ENCODE measurements at places on chromosomes 7 and 10.
A peak's percentile ranks its signal among the peaks of the same experiment; 100 is the strongest.

- DNase-seq = no peak
Measured at GRCh38 chr10:113754768-113755167, 3.3 kb downstream of the PLEKHS1 start.

DNA sequence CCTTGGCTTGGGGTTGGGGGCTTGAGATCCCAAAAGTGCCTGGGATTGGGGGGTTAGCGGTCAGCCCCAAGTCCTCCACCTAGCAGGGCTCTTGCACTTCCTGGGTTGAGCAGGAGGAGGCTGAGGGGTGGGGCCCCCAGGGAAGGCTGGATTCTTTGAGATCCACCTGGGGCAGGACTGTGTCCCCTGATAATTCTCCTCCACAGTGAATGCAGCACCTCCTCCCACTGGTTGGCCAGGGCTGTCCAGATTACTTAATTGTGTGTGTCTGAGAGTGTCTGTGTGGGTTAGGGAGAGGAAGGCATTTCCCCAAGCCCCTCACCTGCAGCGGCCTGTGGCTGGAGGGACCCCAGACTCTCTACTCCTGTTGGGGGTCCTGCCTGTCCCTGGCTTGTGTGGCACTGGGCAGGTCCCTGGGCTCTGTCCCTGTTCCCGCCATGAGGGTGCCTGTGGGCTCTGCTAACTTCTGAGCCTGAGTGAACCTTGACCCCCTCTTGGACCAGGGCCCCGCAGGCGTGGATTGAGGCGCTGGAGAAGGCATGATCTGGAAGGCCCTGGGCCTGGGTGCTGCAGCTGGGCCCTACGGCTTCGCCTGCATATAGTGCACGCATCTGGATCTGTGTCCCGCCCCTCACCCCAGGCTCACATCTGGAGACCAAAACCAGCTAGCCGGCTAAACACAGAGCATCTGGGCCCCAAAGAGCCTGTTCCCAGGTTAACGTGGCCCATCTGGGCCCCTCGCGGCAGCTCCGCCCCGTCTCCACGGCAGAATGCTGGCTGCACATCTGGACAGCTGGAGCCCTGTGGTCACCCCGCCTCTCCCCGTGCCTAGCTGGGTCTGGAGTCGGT lies 10.4 kb downstream of the TMEM270 start:
- no peak for DNase-seq

- no peak for DNase-seq
Measured at GRCh38 chr7:113084496-113085172, 2.0 kb downstream of the GPR85 start.

GRCh38 chr10:132907821-132908620 lies 34.3 kb downstream of the CFAP46 start:
- DNase-seq = no peak

DNA sequence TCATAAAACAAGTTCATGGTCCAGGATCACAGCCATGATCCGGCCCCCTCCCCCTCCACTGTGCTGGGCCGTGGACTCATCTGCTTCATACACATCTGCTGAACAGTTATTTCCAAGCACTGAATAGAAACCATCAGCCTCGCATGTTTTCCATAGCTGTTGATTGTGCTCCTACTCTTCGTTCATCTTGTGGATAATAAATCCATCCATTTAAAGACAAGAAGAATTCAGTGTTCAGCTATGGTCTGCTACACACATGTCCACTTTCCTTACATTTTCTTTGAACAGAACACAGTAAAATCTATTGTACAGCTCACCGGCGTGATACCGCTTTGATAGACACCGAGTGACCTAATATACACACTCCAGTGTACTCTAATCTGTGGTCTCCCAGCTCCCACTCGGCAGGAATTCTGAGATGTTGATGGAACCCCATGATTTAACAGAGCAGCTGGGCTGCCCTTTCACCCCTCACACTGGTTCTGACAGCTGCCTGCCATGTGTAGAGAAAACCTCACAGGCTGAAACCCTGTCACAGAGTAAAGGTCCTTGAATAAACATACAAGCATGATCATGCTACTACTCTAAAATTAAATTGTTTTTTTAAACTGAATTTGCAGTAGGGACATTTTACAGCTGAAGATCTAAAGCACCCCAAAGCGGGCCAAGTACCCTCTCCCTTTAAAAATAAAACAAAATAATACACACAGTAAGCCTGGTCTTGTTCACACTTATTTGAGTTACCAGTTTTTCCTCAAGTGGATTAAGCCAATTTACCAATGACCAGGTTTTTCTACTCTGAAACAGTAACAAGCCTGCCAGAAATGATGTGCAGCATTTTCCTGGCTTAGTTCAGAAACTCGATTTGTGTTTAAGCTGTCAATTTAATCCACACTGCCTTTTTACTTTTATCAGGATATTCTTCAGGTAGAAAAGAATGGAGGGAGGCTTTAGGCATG lies 95.1 kb upstream of the FZD1 start:
- peak; percentile 29 for DNase-seq

GRCh38 chr7:24898691-24899090 lies 81.3 kb downstream of the OSBPL3 start:
- no peak for DNase-seq

- no peak for DNase-seq
Measured at GRCh38 chr7:84508606-84509005, 314.0 kb upstream of the SEMA3A start.

DNA sequence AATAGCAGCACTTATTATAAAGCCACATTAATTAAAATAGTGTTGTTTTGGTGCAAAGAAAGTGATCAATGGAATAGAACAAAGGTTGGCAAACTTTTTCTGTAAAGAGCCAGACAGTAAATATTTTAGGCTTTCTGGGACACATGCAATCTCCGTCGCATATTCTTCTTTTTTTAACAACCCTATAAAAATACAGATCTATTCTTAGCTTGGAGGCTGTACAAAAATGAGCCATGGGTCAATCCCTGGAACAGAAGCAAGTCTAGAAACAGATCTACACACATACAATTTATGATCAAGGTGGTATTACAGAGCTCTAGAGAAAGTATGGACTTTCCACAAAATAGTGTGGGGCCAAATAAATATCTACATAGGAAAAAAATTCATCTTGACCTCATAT lies 71.8 kb downstream of the ARHGAP21 start:
- DNase-seq = no peak

DNA sequence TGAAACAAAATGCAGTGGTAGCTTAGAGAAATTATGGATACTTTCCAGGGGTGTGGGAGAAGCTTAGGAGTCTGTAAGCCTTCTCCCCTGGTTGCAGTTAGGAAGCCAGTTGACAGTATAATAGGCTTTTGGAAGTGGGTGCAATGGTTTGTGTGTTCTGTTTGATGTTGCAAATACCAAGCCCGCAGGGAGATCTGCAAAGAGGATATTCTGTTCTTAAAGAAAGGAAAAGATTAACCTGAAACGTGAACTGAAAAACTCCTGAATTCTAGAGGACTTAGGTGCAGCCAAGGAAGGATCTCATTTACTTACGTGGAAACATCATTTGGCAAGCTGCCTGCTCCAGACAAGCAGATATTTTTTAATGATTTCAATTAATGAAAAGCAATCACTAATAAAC lies 496.6 kb downstream of the AUTS2 start:
- DNase-seq = no peak

DNA sequence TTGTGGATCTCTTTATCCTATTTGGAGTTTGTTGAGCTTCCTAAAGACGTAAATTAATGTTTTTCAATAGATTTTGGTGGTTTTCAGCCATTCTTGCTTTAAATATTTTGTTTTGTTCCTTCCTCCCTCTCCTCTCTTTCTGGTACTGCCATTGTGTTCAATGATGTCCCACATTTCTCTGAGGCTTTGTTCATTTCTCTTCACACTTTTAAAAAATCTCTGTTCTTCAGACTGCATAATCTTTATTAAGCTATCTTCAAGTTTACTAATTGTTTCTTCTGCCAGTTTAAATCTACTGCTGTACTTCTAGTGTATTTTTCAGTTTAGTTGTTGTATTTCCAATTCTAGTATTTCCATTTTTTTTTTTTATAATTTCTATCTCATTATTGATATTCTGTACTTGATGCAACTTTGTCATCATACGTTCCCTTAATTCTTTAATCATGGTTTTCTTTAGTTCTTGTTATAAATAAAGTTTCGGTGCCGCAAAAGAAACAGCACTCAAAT lies 45.6 kb upstream of the FZD9 start:
- no peak for DNase-seq

DNA sequence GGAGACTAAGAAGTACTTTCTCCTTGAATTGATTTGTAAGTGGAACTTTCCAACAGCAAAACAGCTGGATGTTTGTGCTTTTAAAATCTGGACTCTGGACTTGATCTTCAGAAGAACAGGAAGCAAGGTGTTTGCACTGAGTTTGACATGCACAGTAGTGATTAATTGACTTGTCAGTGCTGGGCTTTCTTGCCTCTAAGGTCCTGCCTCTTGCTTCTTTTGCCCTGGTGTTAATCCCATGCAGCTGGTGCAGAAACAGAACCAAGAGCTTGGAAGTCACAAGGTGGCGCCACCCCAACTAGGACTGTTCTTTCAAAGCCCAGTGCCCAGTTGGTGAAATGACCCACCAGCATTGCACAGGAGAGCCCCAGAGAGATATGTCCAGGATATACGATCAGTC lies 66.8 kb upstream of the SEPHS1 start:
- DNase-seq = no peak

DNA sequence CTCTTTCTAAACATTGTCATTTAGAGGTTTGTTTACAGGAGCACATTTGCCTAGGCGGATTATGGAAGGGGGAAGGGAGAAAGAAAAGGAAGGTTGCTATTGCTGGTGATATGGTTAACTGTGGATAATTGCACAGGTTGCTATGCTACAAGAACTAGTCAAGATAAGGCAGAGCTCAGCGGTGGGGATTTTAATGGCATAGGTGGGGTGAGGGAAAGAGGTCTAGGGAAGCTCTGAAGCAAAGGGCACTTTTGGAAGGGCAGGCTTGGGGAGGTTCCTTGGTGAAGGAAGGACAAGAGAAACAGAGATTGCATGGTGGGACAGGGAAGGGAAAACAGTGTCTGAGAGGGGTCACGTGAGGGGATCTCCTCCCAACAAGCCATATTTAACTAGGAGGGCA lies 19.5 kb downstream of the HYAL4 start:
- no peak for DNase-seq

DNA sequence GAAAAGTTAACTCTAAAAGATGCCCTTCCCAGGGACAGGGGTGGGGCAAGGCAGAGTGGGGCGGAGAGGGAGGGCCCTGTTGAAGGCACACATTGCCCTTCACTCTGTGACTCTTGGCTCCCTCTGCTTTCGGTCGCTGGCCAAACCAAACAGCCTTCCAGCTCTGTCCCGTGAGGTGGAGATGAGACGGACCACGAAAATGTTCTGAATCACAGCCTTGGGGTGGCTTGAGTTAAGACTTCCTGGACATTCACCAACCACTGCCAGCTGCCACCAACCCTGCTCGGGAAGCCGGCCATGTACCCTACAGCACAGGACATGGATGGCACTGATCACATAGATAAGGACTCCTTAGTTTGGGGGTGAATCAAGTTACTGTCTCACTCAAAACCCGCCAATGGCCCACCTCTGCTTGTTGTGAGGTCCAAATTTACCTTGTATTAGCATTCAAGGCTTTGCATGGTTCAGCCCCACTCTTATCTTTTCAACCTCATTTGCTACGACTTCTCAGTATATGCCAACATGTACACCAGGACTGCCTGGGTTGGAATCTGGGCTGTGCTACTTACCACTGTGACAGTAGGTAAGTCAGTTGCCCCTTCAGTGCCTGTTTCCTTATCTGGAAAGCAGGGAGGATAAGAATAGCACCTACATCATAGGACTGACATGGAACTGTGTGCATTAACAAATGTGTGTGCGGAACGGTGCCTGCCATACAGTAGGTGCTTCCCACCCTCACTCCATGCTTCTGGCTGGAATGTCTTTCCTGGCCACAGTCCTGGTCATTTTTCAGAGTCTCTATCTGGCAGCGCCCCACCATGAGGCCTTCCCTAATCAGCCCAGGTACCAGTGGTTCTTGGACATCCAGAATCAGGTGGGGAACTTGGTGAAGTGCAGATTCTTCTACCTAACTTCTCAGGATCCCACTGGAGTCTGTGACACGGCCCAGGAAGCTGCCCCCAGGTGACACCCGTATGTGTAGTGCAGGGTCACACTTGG lies 28.0 kb downstream of the ITPRIP start:
- DNase-seq = peak; percentile 88

DNA sequence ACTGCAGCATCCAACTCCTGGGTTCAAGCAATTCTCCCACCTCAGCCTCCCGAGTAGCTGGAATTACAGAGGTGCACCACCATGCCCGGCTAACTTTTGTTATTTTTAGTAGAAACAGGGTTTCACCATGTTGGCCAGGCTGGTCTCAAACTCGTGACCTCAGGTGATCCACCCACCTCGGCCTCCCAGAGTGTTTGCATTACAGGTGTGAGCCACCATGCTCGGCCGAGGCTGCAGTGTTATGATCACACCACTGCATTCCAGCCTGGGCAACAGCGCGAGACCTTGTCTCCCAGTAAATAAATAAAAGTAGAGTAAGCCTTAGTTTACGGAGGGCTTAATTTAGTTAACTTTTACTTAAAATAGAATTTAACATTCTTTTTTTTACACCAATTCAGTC lies 23.7 kb upstream of the IGF2BP3 start:
- no peak for DNase-seq

- DNase-seq = no peak
Measured at GRCh38 chr7:48636391-48637015, 287.8 kb upstream of the CDC14C start.

- DNase-seq = no peak
Measured at GRCh38 chr10:49550563-49550962, 11.6 kb upstream of the ERCC6 start.

- no peak for DNase-seq
Measured at GRCh38 chr7:158280448-158281144, 307.0 kb downstream of the PTPRN2 start.

GRCh38 chr10:99888622-99889021 lies 106.2 kb downstream of the ABCC2 start:
- DNase-seq = peak; percentile 54

GRCh38 chr10:125076891-125077541 lies 83.3 kb downstream of the CTBP2 start:
- no peak for DNase-seq

DNA sequence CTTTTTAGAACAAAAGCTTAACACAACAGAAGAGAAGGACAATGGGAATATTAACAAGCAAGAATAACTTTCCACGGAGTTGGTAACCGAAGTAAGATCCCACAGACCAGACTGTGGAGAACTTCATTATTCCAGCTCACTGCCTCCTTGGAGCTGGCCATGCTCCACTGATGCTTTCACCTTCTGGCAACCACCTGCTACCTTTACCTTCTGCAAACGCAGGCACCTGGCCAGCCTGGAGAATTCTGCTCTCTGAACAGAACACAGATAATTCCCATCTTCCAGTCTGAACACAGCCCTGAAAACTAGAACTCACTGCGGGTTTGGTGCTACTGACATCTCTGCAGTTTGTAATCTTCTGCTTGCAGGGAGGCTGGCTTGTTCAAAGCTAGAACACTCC lies 66.5 kb downstream of the JAZF1 start:
- DNase-seq = no peak

- peak; percentile 71 for DNase-seq
Measured at GRCh38 chr7:70694434-70694970, 437.4 kb upstream of the GALNT17 start.

Measured in adipocyte (in vitro differentiated cells).